OCI-LY7 (cell line): ENCODE measurements at places on chromosomes 5 and 9.

GRCh38 chr5:128199104-128199503, 115.5 kb downstream of the SLC12A2 start:
- no peak for DNase-seq

DNA sequence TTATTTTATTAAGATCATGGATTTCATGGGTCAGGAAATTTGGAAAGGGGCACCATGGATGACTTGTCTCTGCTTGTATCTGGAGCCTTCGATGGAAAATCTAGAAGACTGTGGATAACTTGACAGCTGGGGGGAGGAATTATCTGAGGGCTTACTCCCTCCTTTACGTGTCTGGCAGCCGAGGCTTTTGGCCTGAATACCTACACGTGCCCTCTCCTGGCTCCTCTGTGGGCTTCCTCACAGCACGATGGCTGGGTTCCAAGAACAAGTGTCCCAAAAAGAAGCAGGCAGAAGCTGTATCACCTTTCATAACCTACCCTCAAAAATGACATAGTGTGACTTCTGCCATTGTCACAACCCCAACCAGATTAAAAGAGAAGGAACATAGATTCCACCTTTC, 228.9 kb downstream of the GRIA1 start:
- no peak for DNase-seq

- no peak for DNase-seq
These were observed 130.1 kb downstream of the TRIO start for GRCh38 chr5:14273207-14273767.

- DNase-seq, result no peak
These were observed 95.0 kb upstream of the ACTBL2 start for GRCh38 chr5:57577432-57578175.

DNA sequence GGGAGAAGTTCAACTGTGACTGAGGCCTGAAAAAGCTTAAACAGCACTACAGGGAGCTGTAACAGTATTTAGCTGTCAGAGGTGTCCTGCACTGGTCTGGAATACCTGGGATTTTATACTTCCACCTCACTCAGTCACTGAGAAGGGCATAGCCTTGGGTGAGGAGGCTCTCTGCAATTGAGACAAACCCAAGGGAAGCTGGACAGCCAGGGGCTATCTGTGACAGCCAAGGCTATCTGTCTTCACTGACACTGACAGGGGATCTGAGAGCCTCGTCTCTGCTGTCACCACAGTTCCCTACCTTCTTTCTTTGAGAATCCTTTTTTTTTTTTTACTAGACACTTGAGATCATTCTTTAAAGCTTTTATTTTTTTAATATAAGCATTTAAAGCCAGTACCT, 356.2 kb upstream of the CD180 start:
- no peak for DNase-seq

DNA sequence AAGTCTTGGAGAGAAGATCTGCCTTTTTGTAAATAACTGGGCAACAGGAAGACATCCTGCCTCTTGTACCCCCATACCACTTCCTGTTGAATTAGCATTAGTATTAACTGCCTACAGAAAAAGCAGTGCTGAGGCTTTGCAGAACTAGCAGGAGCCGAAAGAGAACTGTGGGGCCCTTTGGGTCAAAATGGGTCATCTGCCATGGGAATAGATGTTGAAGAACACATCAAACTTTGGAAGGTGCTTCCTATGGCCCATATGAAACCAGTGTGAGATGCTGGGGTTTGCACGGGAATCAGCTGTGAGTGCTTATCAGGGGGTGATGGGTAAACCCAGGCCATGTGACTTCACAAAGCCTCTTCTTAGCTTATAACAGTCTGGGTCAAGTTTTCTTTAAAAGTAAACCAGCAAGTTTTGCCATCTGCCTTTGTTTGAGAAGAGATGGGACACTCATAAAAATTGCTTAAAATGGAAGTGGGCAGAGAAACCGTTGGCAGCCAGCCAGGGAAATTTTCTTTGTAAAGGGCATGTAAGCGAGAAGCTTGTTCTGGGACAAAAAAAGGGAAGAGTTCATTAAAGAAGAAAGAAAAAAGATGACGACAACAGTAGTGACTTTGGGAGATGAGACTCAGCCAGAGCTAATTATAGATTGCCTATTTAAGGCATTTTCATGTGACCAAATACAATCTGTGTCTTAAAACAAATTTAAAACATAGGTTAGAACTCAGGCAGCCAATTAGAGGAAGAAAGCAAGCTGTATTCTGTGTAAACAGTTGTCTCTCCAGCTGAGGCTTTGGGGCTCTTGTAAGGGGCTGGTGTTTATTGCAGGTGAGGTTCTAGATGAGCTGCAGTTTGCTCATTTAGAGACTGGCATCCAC, 4.4 kb downstream of the SLC25A25 start:
- DNase-seq, result peak; percentile 73

DNA sequence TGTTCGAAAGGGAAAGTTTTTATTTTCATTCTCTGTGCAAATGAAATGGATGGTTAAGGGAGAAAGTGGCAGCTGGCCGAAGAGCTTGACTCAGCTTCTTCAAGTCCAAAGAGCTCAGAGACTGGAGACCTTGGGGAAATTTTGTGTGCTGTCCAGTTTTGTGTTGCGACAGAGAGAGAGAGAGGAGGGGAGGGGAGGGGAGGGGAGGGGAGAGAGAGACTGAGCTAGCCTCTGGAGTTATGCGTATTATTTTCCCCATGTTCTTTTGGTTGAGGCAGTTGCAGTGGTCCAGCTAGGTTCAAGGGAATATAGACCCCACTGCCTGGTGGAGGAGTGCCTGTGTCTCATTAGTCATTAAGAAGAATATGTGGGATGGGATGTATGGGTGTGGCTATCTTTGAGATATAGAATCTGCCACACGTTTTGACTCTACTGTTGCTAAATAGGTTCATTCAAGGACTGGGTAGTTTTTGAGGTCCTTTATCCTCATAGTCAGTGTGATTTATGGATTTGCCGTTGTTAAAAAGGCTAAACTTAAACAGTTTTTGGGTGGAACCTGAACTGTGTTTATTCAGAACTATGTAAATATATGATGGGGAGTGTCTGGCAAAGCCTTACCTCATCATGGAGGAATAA, 69.7 kb downstream of the ARHGAP26 start:
- DNase-seq, result no peak
